ENCODE measurements at places on chromosomes 2 and 18. TPM values are rescaled to one million over a fixed set of nuclear protein-coding genes. Genes with fewer than 3 reads are reported as not detected.

The TMEM17 gene
- polyA plus RNA-seq = 1.2 TPM

The EPB41L3 gene
- 7.9 TPM for polyA plus RNA-seq

The C2orf78 gene
- 0.89 TPM for polyA plus RNA-seq

The NABP1 gene
- polyA plus RNA-seq = 0.58 TPM

The TCF4 gene
- 57.8 TPM for polyA plus RNA-seq

The BMP10 gene
- polyA plus RNA-seq = not detected

The NEU2 gene
- polyA plus RNA-seq = not detected

The OTX1 gene
- 0.24 TPM for polyA plus RNA-seq

The TNFRSF11A gene
- 8.1 TPM for polyA plus RNA-seq

The GPN1 gene
- 38.7 TPM for polyA plus RNA-seq

The TXNDC2 gene
- polyA plus RNA-seq = 0.11 TPM

The GCG gene
- not detected for polyA plus RNA-seq

The CRYBA2 gene
- not detected for polyA plus RNA-seq

The SRD5A2 gene
- 0.02 TPM for polyA plus RNA-seq

The ITGA6 gene
- polyA plus RNA-seq = 26.9 TPM

The ITPRIPL1 gene
- polyA plus RNA-seq = 11.7 TPM

The SPATA3 gene
- not detected for polyA plus RNA-seq

The ADRA2B gene
- 8.3 TPM for polyA plus RNA-seq

The GLS gene
- 8.6 TPM for polyA plus RNA-seq

The MTCL1 gene
- polyA plus RNA-seq = 16.6 TPM

The ADD2 gene
- polyA plus RNA-seq = 96.4 TPM

The FSHR gene
- polyA plus RNA-seq = not detected

The CYS1 gene
- polyA plus RNA-seq = 0.09 TPM

The NPPC gene
- polyA plus RNA-seq = 1.3 TPM

The TCF7L1 gene
- polyA plus RNA-seq = 27.5 TPM

The SPR gene
- 4.5 TPM for polyA plus RNA-seq

The GIGYF2 gene
- 19.3 TPM for polyA plus RNA-seq

The SNX17 gene
- 66.2 TPM for polyA plus RNA-seq

The ZAP70 gene
- 0.15 TPM for polyA plus RNA-seq

The HOXD12 gene
- not detected for polyA plus RNA-seq

The RASGRP3 gene
- polyA plus RNA-seq = 0.06 TPM

The STARD6 gene
- polyA plus RNA-seq = not detected

The GRP gene
- polyA plus RNA-seq = not detected

The FOXI3 gene
- 6.8 TPM for polyA plus RNA-seq

The CRYGC gene
- not detected for polyA plus RNA-seq

The ANKRD29 gene
- polyA plus RNA-seq = 2.2 TPM

The SERPINB7 gene
- polyA plus RNA-seq = not detected

The NETO1 gene
- polyA plus RNA-seq = 3.0 TPM

The GRHL1 gene
- polyA plus RNA-seq = 1.3 TPM

The ANKAR gene
- 0.56 TPM for polyA plus RNA-seq

The SLC30A3 gene
- polyA plus RNA-seq = 48.7 TPM

The SCN2A gene
- 0.25 TPM for polyA plus RNA-seq

The C2orf66 gene
- not detected for polyA plus RNA-seq

The COL4A3 gene
- polyA plus RNA-seq = 0.12 TPM

All from H1 (cell line).